ENCODE measurements at places on chromosomes 7 and 10. TPM values are rescaled to one million over a fixed set of nuclear protein-coding genes. Genes with fewer than 3 reads are reported as not detected.

Gene HOXA3
- 1.8 TPM for total RNA-seq

Gene ASZ1
- total RNA-seq, result not detected

Gene ARHGAP22
- total RNA-seq, result 20.7 TPM

Gene UTF1
- total RNA-seq, result not detected

Gene SAP25
- not detected for total RNA-seq

Gene HOXA9
- total RNA-seq, result 7.9 TPM

Gene EBLN1
- not detected for total RNA-seq

Gene BAIAP2L1
- total RNA-seq, result 1.4 TPM

Gene FAM25G
- total RNA-seq, result not detected

Gene ORAI2
- total RNA-seq, result 22.8 TPM

Data from smooth muscle cell of bladder (primary cell).